ENCODE measurements at places on chromosomes 1 and 21. TPM values are rescaled to one million over a fixed set of nuclear protein-coding genes. Genes with fewer than 3 reads are reported as not detected.

SYPL2 gene
- polyA plus RNA-seq: not detected

MRPL20 gene
- 155 TPM for polyA plus RNA-seq

CLDN17 gene
- not detected for polyA plus RNA-seq

SPATA21 gene
- polyA plus RNA-seq: under 0.01 TPM

LRRN2 gene
- 3.5 TPM for polyA plus RNA-seq

PRDM16 gene
- polyA plus RNA-seq: under 0.01 TPM

PHLDA3 gene
- 20.8 TPM for polyA plus RNA-seq

DYNLT5 gene
- 0.34 TPM for polyA plus RNA-seq

CNKSR1 gene
- 16.0 TPM for polyA plus RNA-seq

PAQR6 gene
- 0.69 TPM for polyA plus RNA-seq

CLCA2 gene
- polyA plus RNA-seq: 2.1 TPM

SLAMF9 gene
- 0.15 TPM for polyA plus RNA-seq

- no peak for DNase-seq
Measured at GRCh38 chr1:208431721-208432120, 187.5 kb upstream of the PLXNA2 start.

GRCh38 chr1:14339288-14339687 is 259.2 kb upstream of the KAZN start:
- no peak for DNase-seq

GRCh38 chr21:42670884-42671283 is 17.5 kb downstream of the PDE9A start:
- no peak for DNase-seq

GRCh38 chr1:246032984-246033383 is 474.1 kb downstream of the SMYD3 start:
- no peak for DNase-seq

GRCh38 chr21:17777072-17777765 is 41.9 kb downstream of the C21orf91 start:
- no peak for DNase-seq

GRCh38 chr1:233647073-233647472 is 33.2 kb downstream of the KCNK1 start:
- DNase-seq: no peak

DNA sequence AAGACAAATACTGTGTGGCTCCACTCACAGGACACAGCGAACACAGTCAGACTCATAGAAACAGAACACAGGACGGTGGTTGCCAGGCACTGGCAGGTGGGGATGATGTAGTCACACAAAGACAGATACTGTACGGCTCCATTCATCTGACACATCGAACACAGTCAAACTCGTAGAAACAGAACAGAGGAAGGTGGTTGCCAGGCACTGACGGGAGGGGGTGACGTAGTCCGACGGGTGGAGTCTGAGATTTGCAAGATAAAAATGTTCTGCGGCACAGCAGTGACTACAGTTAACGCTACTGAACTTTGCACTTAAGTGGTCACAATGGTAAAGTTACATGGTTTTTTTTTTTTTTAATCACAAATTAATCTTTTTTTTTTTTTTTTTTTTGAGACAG is 18.7 kb downstream of the C21orf58 start:
- no peak for DNase-seq

GRCh38 chr1:114109981-114110380 is 43.7 kb downstream of the SYT6 start:
- no peak for DNase-seq

- DNase-seq: peak; percentile 28
Measured at GRCh38 chr1:41529621-41530395, 45.3 kb upstream of the EDN2 start.

GRCh38 chr1:234558330-234558836 is 51.6 kb downstream of the IRF2BP2 start:
- DNase-seq: no peak

GRCh38 chr1:21616372-21616771 is 52.8 kb downstream of the RAP1GAP start:
- no peak for DNase-seq

GRCh38 chr21:35801391-35801790 is 258.9 kb downstream of the SETD4 start:
- no peak for DNase-seq

DNA sequence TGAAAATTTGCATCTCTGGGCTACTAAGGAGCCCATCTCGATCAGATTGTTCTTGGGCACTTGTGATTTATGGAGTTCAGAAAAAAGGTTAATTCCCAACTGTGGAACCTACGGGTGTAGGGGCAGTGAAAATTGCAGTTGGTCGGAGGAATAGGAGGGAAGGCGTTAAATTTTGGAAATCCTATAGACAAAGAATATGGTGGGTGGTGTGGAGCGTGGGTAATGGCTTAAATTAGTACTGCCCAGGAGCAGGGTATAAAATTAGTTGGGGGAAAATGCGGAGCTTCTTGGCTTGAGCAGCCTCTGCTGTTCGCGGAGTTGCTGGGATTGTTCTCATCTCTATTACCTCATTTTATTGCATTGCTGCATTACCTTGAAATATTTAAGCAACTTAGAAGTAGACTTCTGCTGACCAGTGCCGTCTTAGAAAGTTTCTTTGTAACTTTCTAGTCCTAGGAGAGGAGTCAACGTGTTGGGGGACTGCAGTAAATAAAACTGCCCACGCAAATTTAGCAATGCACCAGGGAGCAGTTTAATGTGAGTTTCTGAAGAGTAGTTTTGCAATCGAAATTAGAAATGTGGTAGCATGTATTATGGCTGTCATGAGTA is 514 bp downstream of the S1PR1 start:
- no peak for DNase-seq

- DNase-seq: peak; percentile 46
Measured at GRCh38 chr1:93690921-93691789, 9.5 kb upstream of the BCAR3 start.

DNA sequence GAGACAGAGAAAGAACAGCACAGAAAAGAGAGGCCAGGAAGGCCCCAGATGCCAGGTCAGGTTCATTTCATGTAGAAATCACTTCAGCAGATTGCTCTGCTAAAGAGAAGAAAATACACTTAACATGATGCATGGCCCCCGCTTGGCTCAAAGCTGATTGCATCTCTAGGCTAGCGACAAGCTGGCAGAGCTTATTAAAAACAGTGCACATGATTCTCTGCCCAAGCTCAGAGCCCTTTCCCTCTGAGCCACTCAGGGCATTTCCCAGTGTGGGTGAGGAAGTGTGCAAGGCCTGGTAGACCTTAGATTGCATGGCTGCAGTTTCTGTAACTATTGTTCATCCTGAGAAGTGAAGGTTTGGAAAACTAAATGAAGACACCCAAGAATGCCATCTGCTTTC is 3.3 kb upstream of the CAPN9 start:
- DNase-seq: no peak

GRCh38 chr21:45322960-45323461 is 35.3 kb upstream of the POFUT2 start:
- peak; percentile 70 for DNase-seq

DNA sequence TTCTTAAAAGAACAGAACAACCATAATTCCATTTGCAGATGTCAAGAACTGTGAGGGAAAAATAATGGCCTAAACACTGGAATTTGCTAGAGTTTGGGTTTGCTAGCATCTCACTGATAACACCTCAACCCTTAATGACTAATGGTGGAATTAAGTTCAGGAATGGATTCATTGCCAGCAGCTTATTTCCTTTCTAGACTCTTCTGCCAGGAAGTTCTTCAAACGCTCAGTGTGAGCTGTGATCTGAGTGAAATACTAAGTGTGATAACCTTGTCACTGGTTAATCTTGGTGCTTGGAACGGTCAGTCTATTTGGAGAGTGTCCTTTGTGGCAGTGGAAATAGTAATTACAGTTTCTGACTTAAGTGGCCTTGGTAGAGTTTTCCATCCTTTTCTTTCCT is 21.6 kb upstream of the PLEKHM2 start:
- no peak for DNase-seq

- DNase-seq: no peak
Measured at GRCh38 chr1:19154876-19155275, 55.2 kb downstream of the UBR4 start.

DNA sequence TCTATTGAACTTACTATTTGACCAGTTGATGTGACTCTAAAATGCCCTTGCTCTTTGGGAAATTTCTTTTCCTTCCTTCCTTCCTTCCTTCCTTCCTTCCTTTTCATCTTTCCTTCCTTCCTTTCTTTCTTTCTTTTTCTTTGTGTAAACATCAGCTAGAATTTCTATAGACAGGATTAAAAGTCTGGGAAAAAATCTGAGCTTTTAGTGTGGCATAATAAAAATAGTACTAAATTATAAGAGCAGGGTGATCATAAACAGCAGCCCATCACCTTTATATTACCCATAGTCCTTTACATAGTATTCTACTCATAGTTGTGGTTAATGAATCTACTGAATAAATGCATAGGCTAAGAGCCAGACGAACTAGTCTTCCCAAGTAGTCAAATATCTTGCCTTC is 281.0 kb upstream of the DAB1 start:
- no peak for DNase-seq

GRCh38 chr1:41325801-41326200 is 35.4 kb upstream of the FOXO6 start:
- no peak for DNase-seq

DNA sequence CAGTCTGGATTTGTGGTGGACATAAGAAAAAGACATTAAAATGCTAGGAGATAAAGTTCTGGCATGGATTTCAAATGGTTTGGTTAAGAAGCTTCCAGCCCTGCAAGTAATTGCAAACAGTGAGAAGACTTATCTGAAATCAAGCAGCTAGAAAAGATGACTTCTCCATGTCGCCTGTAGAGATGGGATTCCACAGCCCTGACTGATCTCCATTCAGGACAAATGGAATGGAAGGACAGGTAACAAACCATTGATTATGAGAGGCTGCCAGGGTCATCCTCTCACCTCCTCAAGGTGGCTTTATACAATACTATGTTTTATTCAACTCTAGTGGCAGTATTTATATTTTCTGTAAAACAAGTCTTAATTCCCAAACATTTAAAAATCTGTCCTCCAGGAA is 237.9 kb downstream of the HLX start:
- no peak for DNase-seq

GRCh38 chr1:99645699-99646531 is at the start of gene PALMD:
PALMD (plus strand) TSS chr1:99646113; CDS start chr1:99646318, 205 bp downstream.
- no peak for DNase-seq

- DNase-seq: no peak
Measured at GRCh38 chr1:57770772-57771171, 346.9 kb upstream of the DAB1 start.

DNA sequence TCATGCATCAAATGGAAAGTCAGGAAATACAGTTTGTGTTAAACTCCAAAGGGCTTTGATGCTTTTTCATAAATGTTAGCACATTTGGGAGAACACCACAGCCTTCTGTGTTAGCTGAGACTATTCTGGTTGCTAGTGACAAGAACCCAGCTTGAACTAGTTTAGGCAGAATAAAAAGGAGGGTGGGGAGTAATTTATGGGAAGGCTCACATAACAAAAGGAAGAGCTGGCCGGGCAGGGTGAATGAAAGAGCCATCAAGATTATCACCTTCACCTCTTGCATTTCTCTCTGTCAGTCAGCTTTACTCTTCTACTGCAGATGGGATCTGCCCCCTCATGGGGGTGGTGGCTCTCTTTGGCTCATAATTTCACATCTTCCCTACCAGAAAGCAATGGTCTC is 75.4 kb upstream of the VTCN1 start:
- no peak for DNase-seq

GRCh38 chr21:46154155-46154954 is 1.0 kb downstream of the FTCD start:
- DNase-seq: peak; percentile 61
